Activated naive CD8-positive, alpha-beta T cell treated with anti-CD3 and anti-CD28 coated beads, Interleukin-2, amount 10 ng/mL, durations not matched to agents 7 days and 5 days (primary cell): ENCODE measurements at places on chromosomes 6 and 20. TPM values are rescaled to one million over a fixed set of nuclear protein-coding genes. Genes with fewer than 3 reads are reported as not detected.

The TCP11 gene
- not detected for total RNA-seq

DNA sequence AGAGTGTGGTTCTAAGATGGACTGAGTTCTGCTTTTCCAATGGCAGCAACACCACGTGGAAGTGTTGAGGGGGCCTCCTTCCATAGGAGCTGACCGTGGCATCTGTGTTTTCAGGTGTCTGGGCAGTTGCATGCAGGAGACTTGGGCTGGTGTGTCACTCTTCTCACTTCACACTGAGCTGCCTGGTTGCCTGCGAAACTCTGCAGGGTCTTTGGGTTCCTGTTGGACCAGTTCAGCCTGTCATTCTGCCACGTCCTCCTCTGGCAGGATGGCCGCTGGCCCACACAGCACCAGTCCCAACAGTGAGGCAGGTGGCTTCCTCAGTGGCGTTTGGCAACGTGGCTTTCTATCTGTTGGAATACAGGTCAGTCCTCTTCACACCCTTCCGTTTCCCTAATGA lies 16.1 kb upstream of the UNC93A start:
- DNase-seq, result no peak

The CD83 gene
- total RNA-seq, result 11.5 TPM

- no peak for DNase-seq
Observed at GRCh38 chr6:143232849-143233248, 172.2 kb downstream of the AIG1 start.

The CYP21A2 gene
- 0.72 TPM for total RNA-seq

DNA sequence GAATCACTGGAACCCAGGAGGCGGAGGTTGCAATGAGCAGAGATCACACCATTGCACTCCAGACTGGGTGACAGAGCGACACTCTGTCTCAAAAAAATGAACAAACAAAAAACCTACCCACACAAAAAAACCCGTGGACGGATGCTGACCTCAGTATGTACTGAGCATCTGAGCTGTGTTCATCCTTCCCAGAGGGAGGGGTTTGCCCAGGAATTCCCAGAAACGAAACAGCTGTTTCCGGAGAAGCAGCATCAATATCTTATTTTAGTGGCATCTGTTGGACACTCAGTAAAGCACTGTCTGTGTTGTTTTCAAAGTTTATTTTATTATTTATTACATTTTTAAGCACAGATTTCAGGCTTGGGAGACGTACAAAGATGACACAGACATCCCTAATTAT lies 18.7 kb downstream of the NANP start:
- DNase-seq, result no peak

- DNase-seq, result no peak
Observed at GRCh38 chr6:138498629-138499302, 528 bp downstream of the NHSL1 start.

DNA sequence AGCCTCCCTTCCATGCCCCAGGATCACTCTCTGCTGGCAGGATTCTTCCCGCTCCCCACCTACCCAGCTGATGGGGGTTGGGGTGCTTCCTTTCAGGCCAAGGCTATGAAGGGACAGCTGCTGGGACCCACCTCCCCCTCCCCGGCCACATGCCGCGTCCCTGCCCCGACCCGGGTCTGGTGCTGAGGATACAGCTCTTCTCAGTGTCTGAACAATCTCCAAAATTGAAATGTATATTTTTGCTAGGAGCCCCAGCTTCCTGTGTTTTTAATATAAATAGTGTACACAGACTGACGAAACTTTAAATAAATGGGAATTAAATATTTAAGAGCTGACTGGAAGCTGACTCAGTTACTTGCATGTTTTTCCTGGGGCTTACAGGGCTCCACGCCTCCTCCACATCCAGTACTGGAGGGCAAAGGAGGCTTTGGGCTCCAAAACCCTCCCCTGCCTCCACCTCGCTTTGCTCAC lies 24.3 kb upstream of the FANCE start:
- no peak for DNase-seq

The HCK gene
- 0.79 TPM for total RNA-seq

GRCh38 chr20:47706345-47706744 lies 78.9 kb downstream of the SULF2 start:
- DNase-seq, result no peak

DNA sequence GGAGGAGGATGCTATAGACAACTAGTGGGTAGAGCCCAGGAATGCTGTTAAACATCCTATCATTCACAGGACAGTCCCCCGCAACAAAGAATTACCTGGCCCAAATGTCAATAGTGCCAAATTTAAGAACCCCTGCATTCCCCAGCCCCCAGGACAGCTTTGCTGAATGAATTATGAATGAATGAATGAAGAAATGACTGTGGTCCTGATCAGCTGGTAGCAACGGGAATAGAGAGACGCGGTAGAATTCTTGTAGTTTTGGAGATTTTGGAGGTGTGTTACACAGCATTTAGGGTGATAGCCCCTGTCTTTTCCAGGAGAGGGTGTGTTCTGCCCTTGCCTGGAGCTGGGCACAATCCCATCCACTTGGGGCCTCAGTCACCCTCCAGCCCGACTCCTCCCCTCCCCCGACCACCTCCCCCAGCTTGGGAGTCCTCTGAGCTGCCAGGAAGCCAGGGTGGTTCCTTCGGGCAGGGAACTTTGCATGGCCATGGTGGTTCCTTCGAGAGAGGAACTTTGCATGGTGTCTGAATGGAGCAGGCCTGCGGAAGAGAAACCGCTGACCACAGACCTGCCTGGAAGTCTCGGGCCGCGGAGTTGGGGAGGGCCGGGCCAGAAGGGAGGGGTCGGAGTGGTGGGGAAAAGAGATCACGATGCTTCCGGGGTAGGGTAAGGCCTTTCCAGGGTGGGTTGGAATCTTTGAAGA lies 1.0 kb upstream of the HCK start:
- DNase-seq, result no peak

- no peak for DNase-seq
Observed at GRCh38 chr6:142728910-142729481, 216.0 kb downstream of the HIVEP2 start.

The ADGB gene
- total RNA-seq, result not detected

The TMEM63B gene
- total RNA-seq, result 20.8 TPM

- no peak for DNase-seq
Observed at GRCh38 chr20:62293111-62293784, 9.5 kb upstream of the ADRM1 start.

- DNase-seq, result no peak
Observed at GRCh38 chr6:165090242-165090641, 219.2 kb downstream of the C6orf118 start.
